GM10248 (cell line): ENCODE measurements at places on chromosomes 3 and 15.
A peak's percentile ranks its signal among the peaks of the same experiment; 100 is the strongest.

DNA sequence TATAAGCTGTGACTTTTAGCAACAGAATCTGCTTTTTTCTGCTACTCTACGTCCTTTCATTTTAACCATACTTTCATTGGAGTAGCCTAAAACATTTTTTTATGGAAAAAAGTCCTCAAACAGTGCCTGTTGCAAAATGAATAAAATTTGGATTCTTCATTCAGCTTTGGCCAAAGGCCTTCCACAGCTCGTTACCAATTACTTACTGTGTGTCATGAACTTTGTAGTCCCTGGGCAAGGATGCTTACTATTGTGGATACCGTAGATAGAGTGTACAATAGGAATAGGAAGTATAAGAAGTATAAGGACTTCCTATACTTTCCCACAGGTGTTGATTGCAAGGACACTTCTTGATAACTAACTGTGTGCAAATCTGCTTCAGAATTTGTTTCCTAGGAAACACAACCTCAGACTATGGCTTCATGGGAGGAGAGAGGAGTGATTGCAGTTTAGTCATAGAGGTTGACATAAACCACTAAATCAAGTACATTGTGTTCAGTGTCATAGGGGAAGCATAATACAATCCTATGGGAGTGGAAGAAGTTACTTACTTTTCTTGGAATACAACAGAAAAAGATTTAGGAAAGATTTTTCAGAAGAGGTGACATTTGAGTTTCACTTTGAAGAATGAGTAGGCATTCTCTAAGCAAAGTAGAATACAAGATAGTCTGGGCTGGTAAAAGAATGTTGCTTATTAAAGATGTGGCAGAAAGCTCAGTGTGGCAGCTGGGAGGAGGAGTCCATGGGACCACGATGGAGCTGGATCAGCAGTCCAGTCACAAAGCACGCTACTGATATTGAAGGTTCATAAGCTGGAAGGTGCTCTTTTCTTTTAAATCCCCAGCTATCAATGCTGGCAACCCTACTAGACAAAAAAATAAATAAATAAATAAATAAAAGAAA lies 309.7 kb upstream of the TPRG1 start:
- no peak for DNase-seq

DNA sequence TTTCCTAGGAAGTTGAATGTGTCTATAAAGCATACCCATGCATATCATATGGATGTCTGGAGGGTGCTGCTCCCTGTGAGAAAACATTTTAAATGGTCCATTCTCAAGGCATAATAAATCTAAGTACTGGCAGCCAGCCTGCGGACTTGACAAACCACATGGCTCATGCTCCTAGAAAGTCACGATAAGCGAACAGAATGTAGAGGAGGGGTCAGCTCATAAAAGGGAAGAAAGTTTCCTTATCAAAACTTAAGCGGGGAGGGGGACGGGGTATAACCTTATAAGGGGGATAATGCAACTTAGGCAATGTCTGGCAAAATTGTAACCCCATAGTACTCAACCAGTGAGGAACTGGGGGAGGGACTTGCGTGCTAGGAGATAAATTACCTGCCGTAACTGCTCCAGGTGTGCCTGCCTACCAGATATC lies 159.8 kb upstream of the LMCD1 start:
- no peak for DNase-seq

DNA sequence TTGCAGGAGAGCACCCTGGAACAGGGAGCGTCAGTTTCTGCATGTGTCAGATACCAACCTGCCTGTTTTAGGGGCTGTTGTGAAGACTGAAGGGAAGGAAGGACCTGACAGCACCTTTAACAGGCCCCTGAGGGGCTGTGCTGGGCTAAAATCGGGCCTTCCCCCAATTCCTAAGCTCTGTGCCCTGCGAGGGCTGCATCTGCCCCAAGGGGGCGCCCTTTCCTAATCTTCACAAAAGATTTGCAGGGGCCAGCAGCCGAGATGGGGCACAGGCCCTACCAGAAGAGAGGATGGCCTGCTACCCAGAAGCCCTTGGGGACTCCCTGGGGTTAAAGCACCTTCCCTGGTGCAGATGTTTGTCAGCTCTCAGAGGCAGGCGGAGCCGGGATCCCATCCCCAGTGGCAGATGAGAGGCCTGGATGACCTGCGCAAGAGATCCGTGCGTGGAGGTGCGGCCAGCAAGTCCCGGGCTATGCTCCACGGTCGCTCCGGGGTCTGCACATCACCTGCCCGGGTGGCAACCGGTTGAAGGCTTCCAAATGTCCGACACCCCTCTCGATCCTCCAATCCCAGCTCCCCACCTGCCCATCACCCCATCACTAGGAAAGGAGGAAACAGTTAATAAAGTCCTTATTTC lies 53.6 kb downstream of the RHCG start:
- peak; percentile 82 for DNase-seq

DNA sequence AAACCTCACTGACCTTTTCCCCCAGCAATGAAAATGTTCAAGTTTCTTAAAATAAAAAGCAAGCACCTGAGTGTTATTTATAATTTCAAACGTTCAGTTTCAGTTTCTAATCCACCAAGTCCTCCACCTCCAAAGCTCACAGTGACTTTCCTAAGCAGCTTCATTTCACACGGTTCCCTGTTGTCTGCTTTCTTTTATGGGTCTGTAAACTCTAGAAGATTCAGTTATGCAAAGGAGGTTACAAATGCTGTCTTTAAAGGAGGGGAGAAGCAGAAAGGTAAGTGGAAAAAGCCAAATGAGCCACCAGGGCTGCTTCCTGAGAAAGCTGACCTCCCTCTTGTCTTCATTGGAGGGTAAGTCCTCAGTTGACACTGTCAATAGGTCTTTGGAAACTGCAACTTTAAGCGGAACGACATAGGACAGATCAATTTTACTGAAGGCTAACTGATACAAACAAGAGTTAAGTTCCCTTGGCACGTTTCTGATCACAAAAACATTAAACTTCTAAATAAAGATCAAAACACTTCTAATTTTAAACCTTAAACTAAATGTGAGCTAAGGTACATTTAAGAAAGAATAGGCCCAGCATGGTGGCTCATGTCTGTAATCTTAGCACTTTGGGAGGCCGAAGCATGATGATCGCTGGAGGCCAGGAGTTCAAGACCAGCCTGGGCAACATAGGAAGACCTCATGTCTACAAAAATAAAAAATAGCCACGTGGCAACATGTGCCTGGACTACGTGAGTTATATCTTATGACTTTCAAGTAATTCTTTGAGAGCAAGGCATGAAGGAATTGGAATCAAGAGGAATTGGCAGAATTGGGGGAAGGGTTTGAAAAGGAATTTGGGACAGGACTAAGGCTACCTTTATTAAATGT lies 151.9 kb upstream of the UBE2E1 start:
- DNase-seq: peak; percentile 69

DNA sequence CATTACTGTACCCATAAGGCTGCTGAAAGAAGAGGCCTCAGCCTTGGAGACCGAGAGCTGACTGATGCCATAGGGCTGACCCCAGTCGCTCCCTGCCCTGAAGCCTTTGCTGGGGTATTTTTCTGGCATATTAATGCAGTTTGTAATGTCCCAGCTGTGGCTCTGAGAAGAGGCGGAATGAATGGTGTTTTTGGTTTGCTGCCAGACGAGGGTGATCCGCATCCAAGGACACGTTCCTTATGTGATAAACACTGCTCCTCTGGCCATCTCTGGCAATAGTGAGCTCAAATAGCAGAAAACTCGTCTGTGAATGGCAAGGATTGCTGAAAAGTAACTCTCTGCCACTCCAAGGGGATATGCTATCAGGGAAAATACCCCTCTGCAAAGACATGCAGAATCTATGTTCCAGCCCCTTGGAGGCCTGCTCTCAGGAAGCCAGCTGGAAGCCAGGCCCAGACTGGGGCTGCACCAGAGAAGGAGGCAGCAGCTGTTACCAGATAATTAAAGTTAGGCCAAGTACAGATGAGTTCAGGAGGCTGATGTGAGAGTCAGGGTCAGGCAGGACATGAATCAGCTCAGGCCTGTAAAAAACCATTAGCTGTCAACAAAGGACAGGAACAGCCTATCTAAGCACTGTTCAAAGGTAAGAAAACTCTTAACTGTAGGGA lies 28.9 kb upstream of the KLHL6 start:
- DNase-seq: no peak

GRCh38 chr3:133289322-133289721 lies 110.5 kb upstream of the BFSP2 start:
- DNase-seq: no peak

DNA sequence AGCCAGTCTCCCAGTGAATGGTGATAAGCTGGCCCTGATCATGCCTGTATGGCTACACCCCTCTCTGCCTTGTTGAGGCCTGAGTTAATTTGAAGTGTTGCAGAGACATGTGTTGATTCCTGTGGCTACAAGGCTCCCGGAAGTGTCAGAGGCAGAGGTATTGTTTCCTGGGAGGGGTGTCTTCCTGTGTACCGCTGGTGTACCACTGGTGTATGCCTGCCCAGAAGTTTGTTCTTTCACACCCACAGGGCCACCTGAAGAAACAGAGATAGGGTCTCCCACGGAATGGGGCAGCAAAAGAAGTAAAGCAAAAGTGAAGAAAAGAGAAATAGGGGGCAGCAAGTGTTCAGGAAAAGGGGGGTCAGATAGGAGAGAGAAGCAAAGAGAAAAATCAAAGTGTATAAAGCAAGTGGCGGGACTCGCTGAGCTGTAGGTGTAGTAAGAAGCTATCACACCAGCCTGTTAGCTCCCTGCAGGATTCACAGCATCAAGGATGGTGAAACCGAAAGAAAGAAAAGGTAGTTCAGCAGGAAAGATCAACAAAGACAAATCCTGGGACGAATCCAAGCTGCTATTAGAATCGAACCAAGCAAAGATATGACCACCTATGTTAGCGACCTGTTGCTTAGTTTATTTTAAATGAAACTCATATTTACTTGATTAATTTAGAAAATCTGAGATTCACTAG lies 36.6 kb upstream of the CD47 start:
- no peak for DNase-seq

DNA sequence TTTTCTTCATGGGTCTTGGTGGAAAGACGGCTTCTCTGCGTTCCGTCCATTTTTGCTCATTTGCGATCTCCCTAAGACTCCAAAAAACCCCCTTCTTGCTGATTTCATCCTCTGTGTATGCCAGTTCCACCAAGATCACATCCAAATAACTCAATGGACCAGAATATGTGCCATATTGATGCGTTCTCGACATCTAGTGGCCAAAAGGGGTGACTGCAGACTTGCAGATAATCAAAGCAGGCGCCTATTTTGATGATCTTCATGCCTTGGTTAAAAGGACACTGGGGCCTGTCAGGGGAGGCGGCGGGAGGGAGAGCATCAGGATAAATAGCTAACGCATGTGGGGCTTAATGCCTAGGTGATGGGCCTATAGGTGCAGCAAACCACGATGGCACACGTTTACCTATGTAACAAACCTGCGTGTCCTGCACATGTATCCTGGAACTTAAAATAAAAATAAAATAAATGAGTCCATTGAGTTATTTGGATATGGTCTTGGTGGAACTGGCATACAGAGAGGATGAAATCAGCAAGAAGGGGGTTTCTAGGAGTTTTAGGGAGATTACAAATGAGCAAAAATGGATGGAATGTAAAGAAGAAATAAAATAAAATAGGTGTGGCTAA lies 104.2 kb upstream of the RAD18 start:
- DNase-seq: peak; percentile 64

- no peak for DNase-seq
Observed at GRCh38 chr3:176799675-176800074, 397.6 kb downstream of the TBL1XR1 start.

GRCh38 chr15:25171856-25172687 lies 217.3 kb downstream of the SNRPN start:
- DNase-seq: peak; percentile 5

DNA sequence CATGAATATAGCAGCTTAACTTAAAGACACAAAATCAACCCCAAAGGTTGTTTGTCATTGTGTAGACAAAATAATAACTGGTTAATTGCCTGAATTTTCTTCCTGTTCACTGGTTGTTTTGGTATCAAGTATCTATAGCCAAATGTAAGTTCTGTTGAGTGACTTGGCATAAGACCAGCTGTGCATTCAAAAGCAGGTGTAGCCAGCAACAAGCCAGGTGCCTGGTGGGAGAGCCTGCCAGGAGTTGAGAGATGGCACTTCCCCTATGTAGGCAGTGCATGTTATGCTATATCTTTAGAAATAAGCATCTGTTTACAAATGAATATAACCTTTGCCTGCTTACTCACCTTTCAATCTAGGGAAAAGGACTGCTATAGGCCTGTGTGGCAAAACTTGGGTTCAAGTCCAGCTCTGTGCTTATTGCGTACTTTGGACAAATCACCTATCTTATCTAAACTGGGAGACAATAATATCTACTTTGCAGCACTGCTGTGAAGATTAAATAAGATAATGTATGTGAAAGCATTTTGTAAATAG lies 84.9 kb upstream of the TBL1XR1 start:
- DNase-seq: no peak

DNA sequence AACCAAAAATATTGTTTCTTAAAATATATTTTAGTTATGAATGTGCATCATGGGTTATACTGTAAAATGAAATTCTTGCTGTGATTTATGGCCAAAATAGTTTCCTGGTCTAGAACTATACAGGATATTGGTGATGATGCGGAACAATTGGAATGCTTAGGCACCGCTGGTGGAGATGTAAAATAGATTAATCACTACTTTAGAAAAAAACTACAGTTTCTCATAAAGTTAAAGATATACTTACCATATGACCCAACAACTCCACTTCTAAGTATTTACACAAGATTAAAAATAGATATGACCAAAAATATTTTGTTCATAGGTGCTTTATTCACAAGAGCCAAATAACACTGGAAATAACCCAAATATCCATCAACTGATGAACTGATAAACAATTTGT lies 126.7 kb downstream of the TUSC7 start:
- no peak for DNase-seq

DNA sequence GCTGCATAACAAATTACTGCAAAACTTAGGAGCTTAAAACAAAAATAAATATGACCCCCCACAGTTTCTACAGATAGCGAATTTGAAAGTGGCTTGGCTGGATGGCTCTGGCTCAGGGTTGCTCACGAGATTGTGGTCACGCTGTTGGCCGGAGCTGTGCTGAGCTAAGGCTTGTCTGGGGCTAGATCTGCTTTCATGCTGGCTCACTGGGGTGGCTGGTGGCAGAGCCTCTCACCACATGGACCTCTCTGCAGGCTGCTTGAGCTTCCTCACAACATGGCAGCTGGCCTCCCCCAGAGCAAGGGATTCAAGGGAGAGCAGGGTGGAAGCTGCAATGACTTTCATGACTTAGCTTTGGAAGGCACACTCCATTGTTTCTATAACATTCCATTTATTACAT lies 354.1 kb downstream of the SHQ1 start:
- DNase-seq: no peak

DNA sequence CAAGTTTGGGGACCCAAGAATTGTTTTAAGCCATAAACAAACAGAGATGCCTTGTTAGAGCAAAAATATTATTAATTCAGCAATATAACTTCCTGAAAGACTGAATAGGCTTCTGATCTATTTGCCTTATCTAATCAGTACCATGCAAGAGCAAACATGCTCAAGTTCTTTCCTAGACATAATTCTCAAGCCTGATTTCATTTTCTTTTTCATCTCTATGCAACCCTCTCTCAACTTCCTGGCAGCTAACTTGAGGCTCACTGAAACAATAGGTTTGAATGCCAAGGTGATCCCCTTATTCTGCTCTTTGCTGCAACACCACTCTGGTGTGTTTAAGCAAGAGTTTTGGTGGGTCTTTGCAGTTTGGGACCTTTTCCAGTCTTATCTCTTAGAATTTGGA lies 230.9 kb upstream of the CD96 start:
- DNase-seq: no peak

- no peak for DNase-seq
Observed at GRCh38 chr15:28931828-28932227, 46.1 kb downstream of the APBA2 start.

GRCh38 chr3:71416876-71417275 lies 166.7 kb downstream of the FOXP1 start:
- DNase-seq: no peak
